Activated naive CD8-positive, alpha-beta T cell treated with anti-CD3 and anti-CD28 coated beads, Interleukin-2, amount 10 ng/mL, durations not matched to agents 7 days and 5 days (primary cell): ENCODE measurements at places on chromosomes 7 and 10. TPM values are rescaled to one million over a fixed set of nuclear protein-coding genes. Genes with fewer than 3 reads are reported as not detected.

GRCh38 chr7:129778770-129779601, 167.5 kb downstream of the NRF1 start:
- DNase-seq = peak; percentile 43

- no peak for DNase-seq
Measured at GRCh38 chr7:25311346-25311745, 83.1 kb upstream of the NPVF start.

DNA sequence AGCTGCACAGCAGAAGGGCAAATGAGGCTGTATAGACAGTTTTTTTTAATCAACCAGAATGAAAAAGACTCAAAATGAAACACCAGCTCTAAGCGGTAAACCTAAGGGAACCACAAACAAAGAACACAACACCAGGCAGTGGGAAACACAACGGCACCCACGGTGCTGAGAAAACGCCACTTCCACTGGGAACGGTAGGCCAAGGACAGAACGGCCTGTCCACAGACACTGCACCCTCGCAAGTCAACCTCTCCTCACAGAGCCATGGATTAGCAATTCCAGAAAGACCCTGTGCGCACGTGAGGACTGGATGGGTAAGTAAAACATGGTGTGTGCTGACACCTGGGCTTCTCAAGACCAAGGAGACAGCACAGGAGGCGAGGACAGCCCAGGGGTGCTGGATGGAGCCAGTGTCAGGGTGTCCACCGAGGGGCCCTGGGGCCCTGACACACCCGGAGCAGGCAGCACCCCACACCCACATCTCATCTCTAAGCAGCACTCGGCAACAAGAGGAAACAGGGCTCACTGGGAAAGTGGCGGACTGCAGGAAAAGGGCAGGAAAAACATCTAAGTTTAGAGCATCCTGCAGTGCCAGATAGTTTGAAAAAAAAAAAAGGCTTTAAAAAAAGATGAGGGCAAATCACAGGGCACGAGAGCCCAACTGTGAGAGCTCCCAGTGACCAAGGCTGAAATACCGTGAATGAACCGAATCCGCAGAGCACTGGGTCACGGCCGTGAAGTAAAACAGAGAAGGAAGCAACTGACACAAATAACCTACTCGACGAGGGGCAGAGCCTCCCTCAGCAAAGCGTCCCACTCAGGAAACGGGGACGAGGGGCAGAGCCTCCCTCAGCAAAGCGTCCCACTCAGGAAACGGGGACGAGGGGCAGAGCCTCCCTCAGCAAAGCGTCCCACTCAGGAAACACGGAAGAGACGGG, 120.2 kb downstream of the MAD1L1 start:
- no peak for DNase-seq

- no peak for DNase-seq
Measured at GRCh38 chr7:22631730-22632129, 95.3 kb upstream of the IL6 start.

GRCh38 chr10:178723-179122, 43.5 kb downstream of the ZMYND11 start:
- DNase-seq = no peak

DNA sequence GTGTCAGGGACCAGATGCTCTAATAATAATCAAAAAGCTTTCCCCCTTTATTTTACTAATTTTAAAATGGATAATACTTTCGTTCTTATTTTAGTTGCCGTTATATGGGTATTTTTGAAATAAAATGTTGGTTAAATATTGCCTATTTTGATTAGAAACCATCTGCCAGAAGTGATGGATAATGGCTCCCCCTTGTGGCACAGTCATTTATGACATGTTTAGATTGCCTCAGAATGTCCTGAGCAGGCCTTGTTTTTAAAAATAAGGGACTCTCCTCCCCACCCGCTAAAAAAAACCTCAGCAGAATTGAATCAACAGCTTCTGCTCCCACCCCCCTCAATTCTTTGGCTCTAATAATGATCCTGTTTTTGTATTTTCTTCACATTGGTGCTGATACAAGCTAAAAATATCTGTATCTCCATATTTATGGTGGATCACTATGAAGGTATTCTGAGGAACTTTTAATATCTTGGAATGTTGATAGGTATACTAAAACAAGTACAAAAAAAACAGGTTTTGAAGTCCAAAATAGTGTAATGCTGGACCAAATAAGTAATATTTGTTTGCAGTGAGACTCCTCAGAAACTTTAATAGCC, 38.8 kb downstream of the TMEM60 start:
- DNase-seq = no peak

- no peak for DNase-seq
Measured at GRCh38 chr7:96558530-96558929, 151.1 kb downstream of the SEM1 start.

- no peak for DNase-seq
Measured at GRCh38 chr10:54063514-54063913, 737.5 kb downstream of the PCDH15 start.

GRCh38 chr10:49526619-49527018, 12.3 kb downstream of the ERCC6 start:
- DNase-seq = no peak

DNA sequence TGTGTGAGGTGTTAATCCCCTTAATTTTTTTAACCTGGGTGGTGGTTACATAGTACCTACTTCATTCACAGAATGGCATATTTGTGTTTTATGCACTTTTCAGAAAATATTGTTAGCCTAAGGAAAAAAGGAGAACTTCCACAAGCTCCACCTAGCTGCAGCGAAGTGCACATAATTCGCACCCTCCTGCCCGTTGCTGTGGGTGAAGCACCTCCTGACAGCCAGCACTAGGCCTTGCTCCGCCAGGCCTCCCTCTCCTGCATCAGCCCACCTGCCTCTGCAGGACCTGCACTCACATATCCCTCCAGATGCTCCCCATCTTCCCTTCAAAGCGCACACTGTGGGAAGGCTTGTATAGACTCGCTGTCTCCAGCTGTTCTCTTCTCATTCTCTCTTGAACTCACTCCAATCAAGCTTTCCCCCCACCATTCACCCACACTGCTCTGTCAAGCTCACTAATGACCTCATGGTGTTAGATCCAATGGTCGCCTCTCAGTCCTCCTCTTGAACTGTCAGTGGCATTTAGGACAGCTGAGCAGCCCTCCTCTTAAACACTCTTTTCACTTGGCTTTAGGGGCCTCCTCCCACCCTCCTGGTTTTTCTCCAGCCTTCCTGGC, 20.7 kb upstream of the GRID1 start:
- no peak for DNase-seq

DNA sequence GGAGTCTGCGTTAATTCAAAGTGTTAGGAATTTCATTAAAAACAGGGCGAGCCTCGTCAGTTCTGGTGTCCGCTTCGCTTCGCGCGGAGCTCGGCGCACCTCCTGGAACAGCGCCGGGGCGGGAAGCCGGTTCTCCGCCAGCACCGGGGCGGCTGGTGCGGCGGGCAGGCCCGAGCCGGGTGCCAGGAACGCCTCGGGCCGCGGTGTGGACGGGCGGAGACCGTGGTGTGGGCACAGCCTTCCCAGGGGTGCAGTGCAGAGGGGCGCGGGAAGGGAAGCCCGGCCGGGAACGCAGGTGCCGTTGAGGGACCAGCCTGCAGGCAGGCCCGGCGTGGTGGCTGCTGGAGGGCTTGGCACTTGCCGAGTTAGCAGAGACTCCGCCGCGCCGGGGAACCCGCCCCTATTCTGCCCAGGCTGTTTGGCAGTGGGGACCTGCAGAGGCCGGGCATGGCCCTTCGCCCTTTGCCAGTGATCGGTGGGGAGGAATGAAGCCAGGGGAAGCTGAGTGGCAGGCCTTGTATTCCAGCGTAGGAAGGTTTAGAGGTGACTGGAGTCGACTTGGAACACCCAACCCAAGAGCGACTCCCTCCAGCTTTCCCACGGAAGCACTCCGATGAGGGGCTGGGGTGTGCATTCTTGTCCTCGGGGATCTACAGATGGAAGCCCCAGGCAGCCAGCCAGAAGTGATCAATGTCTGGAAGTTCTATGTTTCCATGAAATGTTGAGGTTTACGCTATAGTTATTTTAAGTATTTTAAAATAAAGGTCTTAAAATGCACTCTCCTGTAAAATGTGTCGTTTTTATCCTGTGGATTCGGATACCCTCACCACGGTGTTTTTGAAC, 945 bp upstream of the RHEB start:
- DNase-seq = peak; percentile 70

DNA sequence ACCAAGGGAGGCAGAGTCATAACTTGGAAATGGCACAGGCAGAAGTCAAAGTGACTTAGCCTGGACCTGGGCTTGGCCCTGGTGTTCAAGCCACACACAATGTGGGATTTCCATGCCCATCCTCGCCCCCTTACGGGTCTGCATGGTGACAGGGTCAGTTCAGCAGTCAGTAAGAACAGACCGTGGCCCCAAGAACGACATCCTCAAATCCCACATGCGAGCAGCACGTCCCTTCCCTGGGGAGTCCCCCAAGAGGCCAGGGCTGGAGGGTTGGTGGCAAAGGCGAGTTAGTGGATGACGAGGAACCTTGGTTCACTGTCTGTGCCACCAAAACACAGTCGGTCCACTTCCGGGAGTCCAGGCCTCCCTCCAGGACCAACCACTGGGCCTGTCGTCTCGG, 93.3 kb upstream of the MGMT start:
- DNase-seq = no peak

DNA sequence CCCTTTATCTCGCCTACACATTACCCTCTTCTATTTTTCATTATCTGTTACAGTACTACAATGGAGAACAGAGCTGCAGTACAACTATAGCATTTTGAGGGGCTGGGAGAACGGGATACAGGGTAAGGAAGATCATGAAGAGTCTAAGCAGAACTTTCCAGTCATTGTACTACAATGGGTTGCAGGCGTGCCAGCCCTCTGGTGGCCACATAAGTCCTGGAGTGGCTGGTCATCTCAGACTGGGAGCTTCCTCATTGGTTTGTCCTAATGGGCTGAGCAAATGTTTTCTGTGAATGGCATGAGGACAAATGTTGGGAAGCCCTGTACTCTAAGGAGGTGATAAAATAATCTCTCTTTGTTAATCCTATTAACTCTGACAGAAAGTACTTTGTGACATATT, 33.0 kb downstream of the TMEM106B start:
- DNase-seq = no peak

DNA sequence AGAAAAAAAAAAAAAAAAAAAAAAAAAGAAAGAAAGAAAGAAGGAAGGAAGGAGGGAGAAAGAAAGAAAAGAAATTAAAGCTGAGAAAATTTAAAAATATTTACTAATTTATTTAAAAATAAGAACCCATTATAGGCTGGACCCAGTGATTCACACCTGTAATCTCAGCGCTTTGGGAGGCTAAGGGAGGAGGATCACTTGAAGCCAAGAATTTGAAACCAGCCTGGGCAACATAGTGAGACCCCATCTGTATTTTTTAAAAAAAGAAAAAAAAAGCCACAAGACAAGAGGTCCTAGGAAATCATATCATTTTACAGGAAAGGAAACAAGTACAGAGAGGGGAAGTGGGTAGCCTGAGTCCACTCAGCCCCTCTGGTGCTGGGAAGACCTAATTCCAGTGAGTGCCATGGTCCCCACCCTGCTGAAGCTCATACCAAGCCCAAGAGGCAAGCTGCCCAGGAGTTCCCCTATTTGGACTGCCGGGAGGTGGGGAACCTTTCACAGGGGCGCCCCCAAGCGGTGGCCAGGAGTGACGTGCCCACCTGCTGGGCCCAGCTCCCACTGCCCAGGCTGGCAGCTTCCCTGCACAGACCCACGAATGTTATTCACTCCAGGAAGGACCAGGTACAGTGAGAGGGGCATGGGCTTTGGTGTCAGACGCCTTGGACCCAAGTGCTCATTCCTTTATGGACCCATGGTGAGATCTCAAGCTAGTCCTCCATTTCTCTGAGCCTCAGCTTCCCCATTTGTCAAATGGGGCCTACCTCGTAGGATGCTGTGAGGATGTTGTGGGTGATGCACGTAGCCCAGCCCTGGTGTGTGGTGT, 133.6 kb downstream of the ZMIZ1 start:
- DNase-seq = peak; percentile 61

- no peak for DNase-seq
Measured at GRCh38 chr10:86752311-86752710, 4.1 kb upstream of the BMPR1A start.

GRCh38 chr10:42553064-42553407, 85.3 kb downstream of the ZNF33B start:
- no peak for DNase-seq

GRCh38 chr10:20999699-21000098, 102.6 kb upstream of the NEBL start:
- DNase-seq = no peak

- no peak for DNase-seq
Measured at GRCh38 chr7:27155816-27156507, 513 bp downstream of the HOXA7 start.

DNA sequence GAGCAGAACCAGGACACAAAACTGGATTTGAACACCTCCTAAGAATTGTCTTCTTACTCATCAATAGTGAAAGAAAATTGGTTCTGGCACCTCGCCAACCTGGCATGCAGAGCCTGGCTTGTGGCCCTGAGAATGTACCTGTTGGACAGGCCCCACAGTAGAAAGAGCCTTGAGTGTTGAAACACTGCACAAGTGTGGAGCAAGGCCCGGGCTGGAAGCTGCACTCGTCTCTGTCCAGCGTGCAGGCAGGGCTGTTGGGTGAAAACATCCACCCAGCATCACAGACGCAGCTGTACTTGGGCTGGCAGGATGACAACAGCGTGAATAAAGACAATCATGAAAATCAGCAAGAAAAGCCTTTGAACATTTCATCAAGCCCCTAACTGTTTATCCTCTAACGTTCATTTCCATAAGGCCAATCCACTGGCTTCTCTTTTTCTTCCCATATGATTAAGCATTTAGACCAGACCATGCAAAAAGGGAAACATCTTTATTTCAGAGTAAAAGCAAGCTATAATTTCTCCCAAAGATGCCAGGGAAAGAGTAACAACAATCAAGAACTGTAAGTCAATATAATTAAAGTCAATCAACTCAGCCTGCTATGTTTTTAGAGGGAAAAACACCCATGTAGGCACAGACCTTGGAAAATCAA, 15.6 kb downstream of the CUBN start:
- no peak for DNase-seq

DNA sequence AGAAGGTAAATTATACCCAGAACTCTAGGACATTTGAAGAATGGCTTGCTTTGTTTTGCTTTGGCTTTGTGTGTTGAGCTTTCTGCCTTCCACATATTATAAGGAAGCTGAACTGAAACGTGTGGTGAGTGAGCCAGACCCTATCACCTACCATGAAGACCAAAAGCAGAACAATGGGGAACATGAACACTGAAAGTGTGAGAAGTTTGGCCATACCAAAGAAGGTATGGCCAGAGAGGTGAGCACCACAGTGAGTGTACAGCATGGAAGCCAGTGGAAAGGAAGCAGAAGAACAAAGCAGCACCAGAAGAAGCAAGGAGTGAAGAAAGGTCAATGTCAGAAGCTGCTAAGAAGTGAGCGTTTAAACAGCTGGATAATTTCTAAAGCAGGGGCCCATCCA, 59.7 kb upstream of the CCDC71L start:
- no peak for DNase-seq

TWNK gene
- 11.0 TPM for total RNA-seq

NUTM2B gene
- total RNA-seq = 1.6 TPM

LIPN gene
- total RNA-seq = not detected

ODAD2 gene
- not detected for total RNA-seq

COMTD1 gene
- 40.8 TPM for total RNA-seq

ERVW-1 gene
- total RNA-seq = not detected

PKD2L1 gene
- not detected for total RNA-seq

NPM3 gene
- 30.5 TPM for total RNA-seq

TMEM140 gene
- total RNA-seq = 29.8 TPM

HOXA2 gene
- total RNA-seq = not detected

TAC1 gene
- total RNA-seq = not detected

GIMAP2 gene
- 140 TPM for total RNA-seq

SAMD9L gene
- 107 TPM for total RNA-seq

AKR1C3 gene
- total RNA-seq = 1.8 TPM
